ENCODE measurements at places on chromosomes 2 and 18. TPM values are rescaled to one million over a fixed set of nuclear protein-coding genes. Genes with fewer than 3 reads are reported as not detected.

The TMEM37 gene
- not detected for total RNA-seq

The MOCOS gene
- 3.2 TPM for total RNA-seq

- peak; percentile 95 for DNase-seq
Observed at GRCh38 chr2:45173513-45173912, 164.3 kb upstream of the SIX2 start.

The ABCG8 gene
- not detected for total RNA-seq

- no peak for DNase-seq
Observed at GRCh38 chr2:61420991-61421544, 49.8 kb downstream of the USP34 start.

- DNase-seq: no peak
Observed at GRCh38 chr2:131426727-131427126, 49.2 kb upstream of the TUBA3D start.

The HJURP gene
- 58.4 TPM for total RNA-seq

GRCh38 chr2:211868996-211869533, 669.5 kb downstream of the ERBB4 start:
- DNase-seq: no peak

The COBLL1 gene
- total RNA-seq: 12.5 TPM

- DNase-seq: no peak
Observed at GRCh38 chr18:73733806-73734314, 413.8 kb downstream of the FBXO15 start.

The HOXD1 gene
- total RNA-seq: not detected

GRCh38 chr2:174580951-174581350, 16.7 kb downstream of the WIPF1 start:
- DNase-seq: no peak

GRCh38 chr2:237860273-237860935, 981 bp downstream of the RAMP1 start:
- no peak for DNase-seq

The CYBRD1 gene
- total RNA-seq: 43.7 TPM

- no peak for DNase-seq
Observed at GRCh38 chr2:221451862-221452788, 120.0 kb downstream of the EPHA4 start.

The AKAIN1 gene
- not detected for total RNA-seq

The CRYGD gene
- total RNA-seq: not detected

- no peak for DNase-seq
Observed at GRCh38 chr2:54553775-54554174, 97.6 kb downstream of the SPTBN1 start.

DNA sequence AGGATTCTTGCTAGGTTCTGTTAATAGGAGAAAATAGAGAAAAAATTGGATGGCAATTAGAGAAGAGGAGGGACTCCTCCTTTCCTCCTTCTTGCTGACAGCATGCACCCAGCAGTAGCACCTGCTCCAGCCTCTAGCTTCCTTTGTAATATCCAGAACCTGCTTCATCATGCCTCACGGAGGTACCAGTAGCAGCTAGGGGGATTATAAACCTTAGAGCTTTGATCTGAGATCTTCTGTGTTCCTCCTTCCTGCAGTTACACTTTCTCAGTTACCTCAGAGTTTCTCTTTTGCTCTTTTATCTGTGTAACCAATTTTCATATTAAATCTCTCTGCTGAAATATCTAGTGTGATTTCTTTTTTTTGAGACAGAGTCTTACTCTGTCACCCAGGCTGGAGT, 16.6 kb downstream of the DPP4 start:
- no peak for DNase-seq

- DNase-seq: no peak
Observed at GRCh38 chr2:47401789-47402554, 984 bp upstream of the MSH2 start.

The ADAM17 gene
- total RNA-seq: 34.0 TPM

DNA sequence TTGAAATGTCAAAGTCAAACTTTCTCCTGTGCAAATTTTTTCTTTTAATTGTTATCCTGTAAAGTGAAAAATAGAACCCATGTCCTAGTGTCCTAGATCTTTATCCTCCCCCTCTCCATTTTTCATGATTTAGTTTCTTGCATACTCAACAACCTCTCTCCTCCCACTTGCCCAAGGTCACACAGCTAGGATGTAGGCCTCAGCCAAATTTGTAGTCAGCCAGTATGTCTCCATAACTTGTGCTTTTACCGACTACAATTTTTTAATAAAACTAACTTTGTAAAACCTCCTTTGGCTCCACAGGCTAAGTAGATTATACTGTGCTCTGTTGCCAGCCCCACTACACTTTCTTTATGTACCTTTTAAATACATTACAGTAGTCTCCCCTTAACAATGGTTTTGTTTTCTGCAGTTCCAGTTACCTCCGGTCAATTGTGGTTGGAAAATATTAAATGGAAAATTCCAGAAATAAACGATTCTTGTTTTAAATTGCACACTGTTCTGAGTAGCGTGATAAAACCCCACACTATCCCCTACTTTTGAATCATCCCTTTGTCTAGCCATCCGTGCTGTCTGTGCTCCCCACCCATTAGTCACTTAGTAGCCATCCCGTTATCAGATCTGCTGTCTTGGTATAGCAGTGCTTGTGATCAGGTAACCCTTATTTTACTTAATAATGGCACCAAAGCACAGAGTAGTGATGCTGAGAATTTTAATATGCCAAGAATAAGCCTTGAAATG, 22.8 kb downstream of the GULP1 start:
- peak; percentile 88 for DNase-seq

GRCh38 chr18:23935804-23936203, 78.8 kb upstream of the TTC39C start:
- no peak for DNase-seq

- peak; percentile 44 for DNase-seq
Observed at GRCh38 chr2:149799013-149799705, 211.6 kb upstream of the MMADHC start.

The PLEKHA3 gene
- total RNA-seq: 17.0 TPM

DNA sequence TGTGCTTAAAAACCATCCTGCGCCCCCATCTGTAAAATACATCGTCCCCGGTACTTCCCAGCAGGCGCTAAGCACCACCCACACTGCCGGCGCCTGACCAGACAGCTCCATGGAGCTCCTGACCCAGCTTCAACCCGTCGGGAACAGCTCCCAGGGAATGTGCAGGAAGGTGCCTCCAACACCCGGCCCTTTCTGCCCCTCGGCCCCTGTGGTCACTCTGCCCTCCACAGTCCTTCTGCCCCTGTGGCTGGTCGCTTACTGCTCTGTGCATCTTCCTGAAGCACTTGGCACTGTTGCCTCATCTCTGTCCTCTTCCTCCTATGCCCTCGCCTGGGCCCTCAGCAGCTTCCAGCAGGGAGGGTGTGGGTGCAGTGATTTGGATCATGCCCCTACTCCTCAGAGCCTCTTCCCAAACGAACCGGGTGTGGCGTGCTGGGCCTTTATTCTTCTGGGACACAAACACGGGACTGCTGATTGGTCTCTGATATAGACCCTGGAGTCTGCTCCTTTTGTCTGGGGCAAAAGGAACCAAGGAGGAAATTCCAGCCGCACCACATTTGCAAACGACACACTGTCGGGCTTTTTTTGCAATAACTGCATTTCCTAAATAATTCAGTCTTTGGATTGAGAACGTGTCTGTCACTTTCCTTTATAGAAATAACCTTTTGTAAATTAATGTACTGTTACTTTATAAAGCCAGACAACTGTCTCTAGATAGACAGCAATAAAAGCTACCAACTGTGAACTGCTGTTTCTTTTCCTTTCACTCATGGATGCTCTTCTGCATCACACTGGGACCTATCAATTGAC, 65.9 kb downstream of the ADI1 start:
- DNase-seq: no peak

DNA sequence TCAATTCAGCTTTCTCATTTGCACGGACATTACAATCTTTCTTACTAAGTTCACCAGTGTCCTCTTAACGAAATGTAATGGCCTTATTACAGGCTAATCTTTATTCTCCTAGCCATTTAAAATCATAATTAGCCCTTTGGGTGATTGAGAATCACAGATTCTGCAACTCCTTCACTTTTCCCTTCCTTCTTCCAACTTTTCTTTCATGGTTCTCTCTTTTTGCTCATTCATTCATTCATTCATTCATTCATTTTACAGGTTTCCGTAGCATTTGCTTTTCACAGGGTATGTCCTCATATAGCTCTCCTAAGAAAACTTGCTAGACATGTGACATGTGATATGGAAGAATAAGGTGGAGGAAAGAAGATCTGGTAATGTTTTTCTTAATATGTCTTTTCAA, 16.0 kb downstream of the TBR1 start:
- DNase-seq: no peak

The CCDC102B gene
- total RNA-seq: 2.7 TPM

The ZNF142 gene
- total RNA-seq: 14.8 TPM

The SH2D6 gene
- not detected for total RNA-seq

DNA sequence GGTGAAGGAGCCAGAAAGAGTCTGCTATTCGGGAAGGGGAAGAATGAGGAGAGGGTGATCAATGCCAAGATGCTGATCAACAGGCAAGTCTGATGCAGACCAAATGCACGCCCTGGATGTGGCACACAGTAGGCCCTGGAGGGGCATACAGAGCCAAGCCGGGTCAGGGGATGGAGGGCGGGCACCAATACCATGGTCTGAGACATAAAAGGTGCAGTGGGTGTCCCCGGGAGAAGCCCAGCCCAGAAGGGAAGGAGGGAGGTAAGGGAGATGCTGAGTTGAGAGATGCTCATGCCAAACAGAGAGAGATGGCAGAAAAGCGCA, 66.6 kb upstream of the ID2 start:
- no peak for DNase-seq

DNA sequence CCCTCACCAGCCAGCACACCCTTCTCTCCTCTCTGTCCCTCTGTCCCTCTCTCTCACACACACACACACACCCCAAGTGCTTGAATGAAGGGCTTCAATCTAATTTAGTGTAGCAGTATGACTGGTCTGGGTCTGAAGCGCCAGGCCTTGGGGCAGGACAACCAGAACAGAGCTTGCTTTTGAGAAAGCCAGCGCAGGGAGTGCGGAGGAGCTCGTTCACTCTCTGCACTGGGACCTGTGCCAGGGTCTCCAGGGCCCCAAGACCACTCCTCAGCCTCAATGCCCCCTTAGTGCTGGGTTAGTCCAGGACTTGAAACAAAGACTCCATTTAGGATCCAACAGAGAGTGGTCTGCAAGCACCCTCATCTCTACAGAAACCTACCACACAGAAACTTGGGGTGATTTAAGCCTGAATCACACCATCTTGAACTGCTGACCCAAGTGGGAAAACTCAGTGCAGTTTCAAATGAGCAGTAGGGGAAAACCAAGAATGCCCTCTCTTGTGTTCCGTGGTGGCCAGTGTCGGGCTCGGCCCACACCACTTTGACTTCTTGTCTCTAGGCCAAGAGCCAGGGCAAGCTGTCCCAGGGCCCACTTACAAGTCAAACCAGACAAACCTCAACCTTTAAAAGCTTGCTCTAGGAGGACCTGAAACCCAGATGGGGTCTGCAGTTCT, 66.6 kb upstream of the WIPF1 start:
- peak; percentile 8 for DNase-seq
